Right atrium auricular region (tissue), 2 donors: ENCODE measurements at places on chromosomes 6 and 20. TPM values are rescaled to one million over a fixed set of nuclear protein-coding genes. Genes with fewer than 3 reads are reported as not detected.

Gene PCSK2
- total RNA-seq, result 2.6 TPM

DNA sequence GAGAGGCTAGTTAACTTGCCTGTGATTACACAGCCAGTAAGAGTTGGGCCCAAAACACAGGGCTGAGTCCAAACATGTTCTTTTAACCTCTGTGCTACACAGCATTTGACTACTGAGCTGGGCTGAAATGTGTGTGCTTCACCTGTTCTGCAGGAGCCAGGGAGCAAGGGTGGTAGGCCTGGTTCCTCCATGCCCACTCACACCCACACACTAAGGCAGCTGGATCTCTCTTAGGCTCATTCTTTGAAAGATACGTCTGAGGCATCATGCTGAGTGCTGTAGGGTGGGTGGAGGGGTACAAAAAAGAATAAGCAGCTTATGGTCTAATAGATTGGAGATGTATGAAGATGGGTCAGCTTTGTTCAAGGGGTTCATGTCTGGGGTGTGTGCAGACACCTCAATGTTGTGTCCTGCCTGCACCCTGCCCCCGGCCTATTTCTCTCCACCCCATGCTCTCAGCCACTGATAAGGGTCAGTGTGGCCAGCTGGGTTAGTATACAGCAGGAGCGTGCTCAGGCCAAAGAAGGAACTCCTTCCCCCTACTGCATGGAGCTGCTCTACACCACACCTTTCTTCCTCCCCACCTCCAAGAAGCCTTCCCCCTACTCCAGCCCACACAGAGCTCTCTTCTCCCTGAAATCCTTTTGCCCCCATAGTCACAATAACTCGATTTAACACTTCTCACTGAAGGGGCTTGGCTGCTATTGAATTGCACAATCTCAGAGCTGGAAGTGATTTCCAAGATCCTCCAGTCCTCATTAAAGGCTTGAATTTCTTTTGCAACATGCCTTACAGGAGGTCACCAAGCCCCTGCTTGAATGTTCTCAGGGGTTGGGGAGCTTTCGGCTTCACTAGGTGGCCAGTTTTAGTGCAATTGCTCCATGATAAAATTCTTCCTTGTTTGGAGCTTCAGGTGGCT, 3.4 kb downstream of the PPP2R5D start:
- no peak overlapping the region for H3K27ac ChIP-seq
- H3K4me3 ChIP-seq, result no peak overlapping the region
- H3K4me1 ChIP-seq, result peaks cover 49% of the 10 kb centered on the region
- peaks cover 13% of the 10 kb centered on the region for H3K36me3 ChIP-seq
- no peaks in the 10 kb centered on the region for H3K27me3 ChIP-seq

- H3K36me3 ChIP-seq, result no peaks in the 10 kb centered on the region
- H3K4me3 ChIP-seq, result no peak overlapping the region
- no peaks in the 10 kb centered on the region for H3K4me1 ChIP-seq
- no peak overlapping the region for H3K27ac ChIP-seq
These were observed 286.2 kb downstream of the THBS2 start for GRCh38 chr6:168967281-168967925.

GRCh38 chr20:49281059-49281912, 3.4 kb upstream of the ZNFX1 start:
- DNase-seq, result no peak
- H3K27ac ChIP-seq, result no peak overlapping the region
- peaks cover 67% of the 10 kb centered on the region for H3K36me3 ChIP-seq
- H3K4me3 ChIP-seq, result no peak overlapping the region

DNA sequence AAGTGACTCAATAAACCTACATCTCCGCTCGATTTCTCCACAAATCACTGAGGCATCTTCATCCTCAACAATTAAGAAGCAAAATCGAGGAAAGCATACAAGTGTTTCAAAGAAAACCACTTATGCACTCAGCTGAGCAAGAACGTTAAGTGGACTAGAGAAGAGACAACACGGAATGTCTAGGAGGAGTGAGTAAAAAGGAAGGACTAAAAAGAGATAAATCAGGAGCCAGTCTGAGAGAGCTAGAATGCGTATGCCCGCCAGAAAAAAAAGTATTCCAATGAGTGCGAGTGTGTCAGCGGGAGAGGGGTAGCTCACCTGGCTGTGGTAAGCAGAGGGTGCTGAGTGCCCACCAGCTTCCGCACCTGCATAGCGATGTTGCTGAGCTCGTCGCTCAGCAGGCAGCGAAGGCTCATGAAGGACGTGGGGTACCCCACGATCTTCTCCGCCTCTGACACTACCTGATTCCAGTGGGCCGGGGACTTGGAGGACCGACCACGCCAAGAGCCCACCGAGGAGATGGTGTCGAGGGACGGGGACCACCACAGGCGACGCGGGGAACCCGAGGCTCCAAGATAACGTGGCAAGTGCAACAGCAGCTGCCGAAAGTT, 587 bp downstream of the PDSS2 start:
- no peaks in the 10 kb centered on the region for H3K36me3 ChIP-seq
- peaks cover 19% of the 10 kb centered on the region for H3K4me1 ChIP-seq
- no peak for DNase-seq
- H3K27me3 ChIP-seq, result no peaks in the 10 kb centered on the region
- H3K27ac ChIP-seq, result peak overlapping the region; percentile 91

- no peaks in the 10 kb centered on the region for H3K27me3 ChIP-seq
- H3K4me3 ChIP-seq, result no peak overlapping the region
- no peaks in the 10 kb centered on the region for H3K36me3 ChIP-seq
- DNase-seq, result peak; percentile 58
- no peak overlapping the region for H3K27ac ChIP-seq
- H3K4me1 ChIP-seq, result no peaks in the 10 kb centered on the region
These were observed 13.9 kb downstream of the RAMACL start for GRCh38 chr6:166572370-166573261.

- DNase-seq, result no peak
- H3K4me1 ChIP-seq, result no peaks in the 10 kb centered on the region
- no peaks in the 10 kb centered on the region for H3K27me3 ChIP-seq
- H3K36me3 ChIP-seq, result no peaks in the 10 kb centered on the region
- no peak overlapping the region for H3K4me3 ChIP-seq
These were observed 61.3 kb downstream of the TRERF1 start for GRCh38 chr6:42390228-42390934.

- no peaks in the 10 kb centered on the region for H3K4me1 ChIP-seq
- no peaks in the 10 kb centered on the region for H3K36me3 ChIP-seq
- no peak overlapping the region for H3K4me3 ChIP-seq
These were observed 66.4 kb downstream of the CTCFL start for GRCh38 chr20:57458400-57459160.

GRCh38 chr6:2529211-2529719, 221.5 kb downstream of the MYLK4 start:
- no peaks in the 10 kb centered on the region for H3K4me1 ChIP-seq
- no peaks in the 10 kb centered on the region for H3K36me3 ChIP-seq
- no peaks in the 10 kb centered on the region for H3K27me3 ChIP-seq
- no peak overlapping the region for H3K27ac ChIP-seq
- H3K4me3 ChIP-seq, result no peak overlapping the region
- DNase-seq, result no peak

- H3K27me3 ChIP-seq, result no peaks in the 10 kb centered on the region
- DNase-seq, result no peak
- H3K36me3 ChIP-seq, result no peaks in the 10 kb centered on the region
- H3K4me1 ChIP-seq, result peaks cover 35% of the 10 kb centered on the region
These were observed 23.9 kb downstream of the ILRUN start for GRCh38 chr6:34672657-34673043.

GRCh38 chr20:13024596-13024995, 15.8 kb downstream of the SPTLC3 start:
- H3K36me3 ChIP-seq, result no peaks in the 10 kb centered on the region
- H3K27me3 ChIP-seq, result no peaks in the 10 kb centered on the region
- H3K4me3 ChIP-seq, result no peak overlapping the region

Gene GCNT2
- 3.3 TPM for total RNA-seq

DNA sequence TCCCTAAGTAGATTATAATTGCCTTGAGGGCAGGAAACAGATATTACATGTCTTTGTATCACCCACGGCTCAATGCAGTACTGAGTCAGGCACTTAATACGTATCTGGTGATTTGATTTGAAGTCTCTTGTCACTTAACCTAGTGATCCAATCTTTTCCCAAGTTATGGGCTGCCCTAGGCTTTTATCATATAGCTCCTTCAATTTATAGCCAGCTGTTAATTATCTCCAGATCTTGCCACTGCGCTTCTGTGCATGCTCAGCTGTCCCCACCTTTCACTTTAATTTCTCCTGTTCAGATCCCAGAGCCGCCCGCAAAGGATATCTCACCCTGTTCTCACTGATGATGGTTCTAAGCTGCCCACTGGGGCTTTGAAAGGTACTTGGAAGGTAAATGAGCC, 41.9 kb downstream of the SNHG17 start:
- no peaks in the 10 kb centered on the region for H3K27me3 ChIP-seq
- no peak for DNase-seq
- H3K4me3 ChIP-seq, result no peak overlapping the region
- no peaks in the 10 kb centered on the region for H3K36me3 ChIP-seq
- H3K27ac ChIP-seq, result no peak overlapping the region

Gene SLC9A8
- total RNA-seq, result 6.3 TPM

- no peaks in the 10 kb centered on the region for H3K27me3 ChIP-seq
- H3K36me3 ChIP-seq, result no peaks in the 10 kb centered on the region
- DNase-seq, result no peak
- H3K4me3 ChIP-seq, result no peak overlapping the region
These were observed 152.1 kb downstream of the TFAP2C start for GRCh38 chr20:56781108-56781739.

Gene MAK
- total RNA-seq, result not detected

Gene HSD17B8
- total RNA-seq, result 10.3 TPM

DNA sequence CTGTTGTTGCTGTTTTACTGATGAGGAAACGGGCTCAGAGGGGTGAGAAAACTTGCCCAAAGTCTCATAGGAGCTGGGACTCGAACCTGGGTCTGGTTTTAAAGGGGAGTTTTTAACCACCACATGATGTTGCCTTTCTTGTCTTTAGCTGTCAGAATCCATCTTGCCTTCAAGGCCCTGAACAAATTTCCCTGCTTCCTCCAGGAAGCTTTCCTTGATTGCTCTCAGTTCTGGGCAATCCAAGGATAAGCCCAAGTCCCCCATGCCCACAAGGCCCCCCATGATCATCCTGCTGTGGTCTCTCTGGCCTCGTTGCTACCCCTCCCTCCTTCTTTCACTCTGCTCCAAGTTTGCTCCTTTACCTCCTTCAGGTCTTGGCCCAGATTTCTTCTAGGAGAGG, 73.5 kb downstream of the CD40 start:
- H3K4me1 ChIP-seq, result peaks cover 4% of the 10 kb centered on the region
- no peaks in the 10 kb centered on the region for H3K27me3 ChIP-seq
- no peak for DNase-seq

GRCh38 chr20:20837574-20838021, 125.2 kb upstream of the RALGAPA2 start:
- no peak overlapping the region for H3K27ac ChIP-seq
- no peaks in the 10 kb centered on the region for H3K36me3 ChIP-seq
- H3K27me3 ChIP-seq, result no peaks in the 10 kb centered on the region
- DNase-seq, result peak; percentile 64
- H3K4me3 ChIP-seq, result peak overlapping the region; percentile 10

Gene MYH7B
- 24.4 TPM for total RNA-seq

DNA sequence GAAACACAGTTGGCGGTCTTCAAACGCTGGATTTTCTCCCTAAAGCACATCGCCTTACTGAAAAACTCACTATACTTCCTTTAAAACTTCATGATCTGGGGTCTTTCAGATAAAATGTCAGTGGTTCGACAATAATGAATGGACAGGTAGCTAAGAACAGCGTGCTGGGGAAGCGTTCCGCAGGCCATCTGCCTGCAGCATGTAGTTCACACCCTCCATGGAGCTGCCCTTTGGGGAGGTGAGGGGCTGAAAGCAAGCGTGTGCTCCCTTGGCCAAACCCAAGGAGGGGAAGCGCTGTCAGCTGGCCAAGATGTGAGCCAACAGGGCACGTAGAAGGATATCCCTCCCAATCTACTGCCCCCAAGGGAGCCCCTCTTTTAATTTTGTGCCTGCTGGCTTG, 20.8 kb downstream of the MYLK4 start:
- H3K36me3 ChIP-seq, result no peaks in the 10 kb centered on the region
- H3K4me1 ChIP-seq, result peaks cover 72% of the 10 kb centered on the region
- H3K27me3 ChIP-seq, result no peaks in the 10 kb centered on the region
- no peak overlapping the region for H3K4me3 ChIP-seq
- no peak for DNase-seq

Gene SIGLEC1
- 3.9 TPM for total RNA-seq

DNA sequence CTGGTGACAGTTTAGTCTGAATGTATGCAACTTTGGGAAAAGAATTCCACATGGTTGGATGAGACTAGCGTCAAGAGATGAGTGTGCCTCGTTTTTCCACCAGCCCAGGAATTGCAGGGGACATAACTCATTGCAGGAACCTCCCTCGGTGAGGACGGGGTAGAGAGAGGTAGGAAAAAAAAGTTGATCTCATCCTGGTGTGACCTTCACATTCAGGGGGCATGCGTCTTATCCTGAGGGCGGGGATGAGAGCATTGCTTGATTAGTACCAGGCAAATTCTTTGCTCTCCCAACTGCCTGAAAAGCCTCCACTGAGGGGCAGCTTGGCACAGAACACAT, 11.8 kb downstream of the TLDC2 start:
- peaks cover 37% of the 10 kb centered on the region for H3K36me3 ChIP-seq
- H3K27me3 ChIP-seq, result no peaks in the 10 kb centered on the region
- no peak overlapping the region for H3K27ac ChIP-seq
- no peak overlapping the region for H3K4me3 ChIP-seq

Gene LY6G6D
- not detected for total RNA-seq

- no peak overlapping the region for H3K27ac ChIP-seq
- no peaks in the 10 kb centered on the region for H3K4me1 ChIP-seq
- H3K27me3 ChIP-seq, result no peaks in the 10 kb centered on the region
- no peak for DNase-seq
- H3K36me3 ChIP-seq, result peaks cover 90% of the 10 kb centered on the region
- no peak overlapping the region for H3K4me3 ChIP-seq
These were observed 5.3 kb downstream of the IDH3B start for GRCh38 chr20:2658414-2659354.

Gene LBP
- 2.3 TPM for total RNA-seq

Gene SMPD2
- total RNA-seq, result 5.5 TPM

Gene FNDC1
- 0.16 TPM for total RNA-seq

DNA sequence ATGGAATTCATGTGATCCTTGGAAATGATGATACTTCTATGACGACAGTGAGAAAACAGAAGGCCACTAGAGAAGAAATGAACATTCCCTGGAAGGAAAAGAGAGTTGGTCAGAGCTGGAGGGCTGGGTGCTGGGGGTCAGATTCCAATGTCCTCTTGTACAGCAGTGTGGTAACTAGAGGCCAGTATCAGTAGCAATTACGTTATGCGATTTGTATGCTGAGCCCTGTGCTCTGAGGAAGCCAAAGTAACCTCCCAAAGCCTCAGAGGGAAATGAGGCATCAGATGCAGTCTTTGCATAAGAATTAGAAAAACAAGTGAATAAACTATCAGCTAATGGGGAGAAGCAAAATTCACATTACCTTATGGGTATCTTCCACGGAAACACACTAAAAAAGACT, 65.5 kb upstream of the SLC4A11 start:
- no peaks in the 10 kb centered on the region for H3K4me1 ChIP-seq
- H3K36me3 ChIP-seq, result peaks cover 74% of the 10 kb centered on the region
- H3K27me3 ChIP-seq, result no peaks in the 10 kb centered on the region

DNA sequence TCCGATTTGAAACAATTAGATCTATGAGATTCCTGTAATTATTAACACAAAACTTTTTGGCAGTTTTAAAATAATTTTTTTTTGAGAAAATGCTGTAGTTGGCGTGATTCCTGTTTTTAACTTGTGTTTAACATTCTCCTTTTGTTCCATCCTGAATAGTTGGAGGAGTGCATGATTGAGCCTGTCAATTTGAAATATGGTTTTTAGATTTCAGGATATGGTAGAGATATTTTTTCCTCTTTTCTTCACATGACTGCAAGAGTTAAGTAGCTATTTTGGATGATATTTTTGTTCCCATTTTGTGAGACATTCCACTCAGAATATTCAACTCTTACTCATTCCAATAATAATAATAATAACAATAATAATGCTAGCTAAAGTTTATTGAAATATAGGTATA, 241.7 kb upstream of the MAN1A1 start:
- DNase-seq, result no peak
- H3K4me1 ChIP-seq, result no peaks in the 10 kb centered on the region
- no peaks in the 10 kb centered on the region for H3K36me3 ChIP-seq
- no peaks in the 10 kb centered on the region for H3K27me3 ChIP-seq

Gene TCP11
- total RNA-seq, result not detected
